ENCODE measurements at places on chromosomes 6 and 20.

DNA sequence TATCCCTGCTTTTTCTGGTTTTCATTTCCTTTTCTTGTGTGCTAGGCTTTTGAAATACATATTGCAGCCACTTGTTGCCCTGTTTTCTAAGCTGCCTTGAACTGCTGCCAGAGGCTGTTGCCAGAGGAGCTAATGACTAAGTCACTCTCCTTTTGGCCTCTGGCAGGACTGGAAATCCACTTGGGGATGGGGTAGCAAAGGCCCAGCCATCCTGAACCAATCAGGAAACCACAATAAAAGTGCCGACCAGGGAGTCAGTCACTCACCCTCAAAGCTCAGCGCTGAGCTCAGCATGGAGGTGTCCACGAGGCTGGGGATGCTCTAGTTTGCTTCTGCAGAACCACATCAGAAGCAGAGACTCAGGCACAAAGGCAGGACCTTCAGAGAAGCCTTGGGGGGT is 813.0 kb downstream of the DHX35 start:
- DNase-seq: no peak

DNA sequence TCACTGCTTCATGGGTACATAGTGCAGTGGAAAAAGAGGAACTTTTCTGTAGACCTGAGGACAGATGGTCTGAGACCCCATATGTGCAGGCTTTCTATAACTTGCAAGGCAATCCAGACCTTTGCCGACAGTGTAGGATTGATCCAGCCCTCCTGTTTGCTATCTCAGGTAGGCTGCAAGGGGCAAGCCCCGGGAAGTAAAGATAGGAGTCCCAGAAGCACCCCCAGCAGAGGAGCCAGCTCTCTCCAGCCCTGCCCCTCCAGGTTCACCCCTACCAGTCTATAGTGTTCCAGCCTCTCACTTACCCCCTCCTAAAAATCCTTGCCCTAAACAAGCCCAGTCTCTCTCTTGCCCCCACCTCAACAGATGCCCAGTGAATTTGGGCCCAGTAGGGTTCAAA is 96.2 kb downstream of the FAXC start:
- DNase-seq: no peak

- DNase-seq: no peak
These were observed 2.0 kb downstream of the FGD2 start for GRCh38 chr6:37007340-37008043.

- no peak for DNase-seq
These were observed 28.5 kb upstream of the EPHA7 start for GRCh38 chr6:93447874-93448273.

DNA sequence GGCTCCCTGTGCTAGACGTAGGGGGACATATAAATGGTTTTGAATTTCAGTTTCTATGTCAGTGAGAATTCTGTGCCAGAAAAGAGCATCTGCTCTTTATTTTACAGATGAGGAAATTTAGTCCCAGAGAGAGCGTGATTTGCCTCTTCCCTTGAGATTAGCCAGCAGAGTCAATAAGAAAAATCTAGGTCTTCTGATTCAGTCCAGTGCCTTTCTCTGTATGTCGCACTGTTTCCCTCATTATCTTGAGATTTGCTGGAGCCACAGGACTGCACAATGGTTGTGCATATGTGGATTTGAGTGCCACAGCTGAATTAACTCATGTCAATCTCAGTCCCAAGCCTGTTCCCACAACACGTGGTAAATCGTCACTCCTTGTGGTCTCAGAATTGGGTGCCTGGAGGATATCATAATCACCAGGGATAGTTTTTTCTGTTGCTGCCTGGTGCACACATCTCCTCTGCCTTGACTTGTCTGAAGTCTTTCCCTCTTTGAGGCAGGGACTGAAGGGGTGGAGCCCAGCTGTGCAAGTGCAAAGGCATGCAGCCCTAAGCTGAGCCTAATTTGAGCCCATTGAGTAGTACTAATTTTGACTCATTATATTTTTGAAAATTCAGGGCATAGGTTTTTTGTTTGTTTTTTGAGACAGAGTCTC is 276.7 kb downstream of the SOX4 start:
- DNase-seq: no peak

- DNase-seq: no peak
These were observed 322.2 kb downstream of the NRN1 start for GRCh38 chr6:5684320-5685053.

DNA sequence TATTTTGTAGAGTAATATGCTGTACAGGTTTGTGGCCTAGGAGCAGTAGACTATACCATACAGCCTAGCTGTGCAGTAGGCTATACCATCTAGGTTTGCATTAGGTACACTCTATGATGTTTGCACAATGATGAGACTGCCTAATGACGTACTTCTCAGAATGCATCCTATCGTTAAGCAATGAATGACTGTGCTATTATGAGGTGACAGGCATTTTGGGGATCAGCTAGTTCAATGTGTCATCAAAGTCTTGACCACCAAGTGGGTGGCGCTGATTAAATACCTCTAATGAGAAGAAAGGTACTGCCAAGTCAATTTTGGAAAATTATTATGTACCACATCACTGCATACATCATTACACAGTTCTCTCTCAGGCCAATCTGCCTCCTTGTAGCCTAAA is 190.2 kb downstream of the BACH2 start:
- DNase-seq: no peak

GRCh38 chr20:58212636-58213035 is 15.8 kb downstream of the ANKRD60 start:
- DNase-seq: no peak

- DNase-seq: peak; percentile 80
These were observed 237.5 kb downstream of the CD83 start for GRCh38 chr6:14354919-14355572.

GRCh38 chr6:162706232-162706631 is 21.3 kb downstream of the PRKN start:
- no peak for DNase-seq

- DNase-seq: no peak
These were observed 12.7 kb downstream of the IGF2R start for GRCh38 chr6:159981403-159982245.

- no peak for DNase-seq
These were observed 174.8 kb downstream of the HACE1 start for GRCh38 chr6:104684911-104685415.
